ENCODE measurements at places on chromosomes 3 and 15. TPM values are rescaled to one million over a fixed set of nuclear protein-coding genes. Genes with fewer than 3 reads are reported as not detected.

Gene CGNL1
- 58.0 TPM for total RNA-seq

DNA sequence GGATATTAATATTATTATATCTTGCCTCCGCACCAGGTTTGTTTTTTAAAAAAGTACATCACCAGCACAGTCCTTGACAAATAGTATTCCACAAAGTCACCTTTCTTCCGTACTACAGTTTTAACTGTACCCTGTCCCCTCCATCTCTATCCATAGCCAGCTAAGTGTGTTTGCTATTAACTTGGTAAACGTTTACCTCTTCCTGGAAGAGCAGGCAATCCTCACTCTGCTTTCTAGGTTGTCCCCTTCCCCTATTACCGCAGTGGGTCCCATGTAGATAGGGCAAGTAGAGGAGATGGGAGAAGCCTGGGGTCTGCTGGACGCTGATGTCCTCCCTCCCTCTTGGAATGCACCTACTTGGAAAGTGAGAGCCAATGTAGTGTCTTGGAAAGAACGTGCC is 83.9 kb upstream of the ETV5 start:
- no peak for DNase-seq

DNA sequence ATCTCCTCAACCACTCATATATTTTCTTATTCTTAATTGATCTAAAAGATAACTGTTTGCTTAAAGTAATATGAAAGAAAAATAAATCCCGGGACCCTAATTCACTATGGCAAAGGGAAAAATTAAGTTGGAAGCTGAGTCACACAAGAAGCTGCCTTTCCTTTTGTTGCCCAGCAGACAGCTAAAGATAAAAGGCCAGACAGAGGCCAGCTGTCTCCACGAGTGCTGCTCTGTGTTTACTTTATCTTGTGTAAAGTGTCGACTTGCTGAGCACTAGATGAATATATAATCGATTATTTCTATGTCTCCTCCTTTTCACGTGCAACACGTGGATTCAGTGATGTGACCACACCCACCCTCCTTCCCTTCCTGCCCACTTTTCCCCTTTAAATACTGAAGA is 52.8 kb upstream of the NSMCE3 start:
- no peak for DNase-seq

Gene IQCF5
- not detected for total RNA-seq

- DNase-seq: no peak
Observed at GRCh38 chr3:72862314-72863090, 14.3 kb upstream of the SHQ1 start.

DNA sequence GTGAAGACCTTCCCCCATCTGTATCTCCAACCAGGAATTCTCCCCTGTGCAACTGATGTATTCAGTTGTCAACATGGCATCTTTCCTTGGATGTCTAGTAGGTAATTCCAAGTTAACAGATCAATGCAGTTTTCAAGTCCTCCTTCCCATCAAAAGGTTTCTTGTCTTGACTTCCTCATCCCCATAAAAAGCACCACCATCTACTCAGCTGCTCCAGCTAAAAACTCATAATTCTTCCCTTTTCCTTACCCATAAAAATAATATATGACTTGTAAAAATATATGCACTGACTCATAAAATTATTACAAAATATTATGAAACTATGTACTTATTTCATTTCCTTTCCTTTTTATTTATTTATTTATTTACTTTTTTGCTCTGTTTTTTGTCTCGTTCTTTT is 5.0 kb upstream of the CAND2 start:
- no peak for DNase-seq

DNA sequence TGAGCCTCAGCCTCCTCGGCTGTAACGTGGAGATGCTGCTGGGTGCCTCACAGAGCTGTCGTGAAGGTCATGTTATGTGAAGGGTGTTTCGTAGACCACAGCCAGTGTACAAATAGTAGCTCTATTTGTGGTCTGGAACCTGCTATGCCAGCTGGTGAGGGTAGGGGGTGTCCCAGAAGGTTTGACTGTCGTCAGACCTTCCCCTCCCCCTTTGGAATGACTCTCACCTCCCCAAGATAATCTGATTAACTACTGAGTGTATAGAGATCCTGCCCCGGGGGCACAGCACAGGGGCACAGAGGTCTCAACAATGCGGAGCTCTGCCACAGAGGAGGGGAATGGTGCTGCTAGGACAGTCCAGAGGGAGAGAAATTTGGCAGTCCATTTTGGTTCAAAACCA is 20.5 kb downstream of the FGD5 start:
- peak; percentile 55 for DNase-seq

Gene CXCR6
- not detected for total RNA-seq

Gene TIMP4
- total RNA-seq: 16.1 TPM

- no peak for DNase-seq
Observed at GRCh38 chr3:157091083-157091833, 68.7 kb downstream of the CCNL1 start.

DNA sequence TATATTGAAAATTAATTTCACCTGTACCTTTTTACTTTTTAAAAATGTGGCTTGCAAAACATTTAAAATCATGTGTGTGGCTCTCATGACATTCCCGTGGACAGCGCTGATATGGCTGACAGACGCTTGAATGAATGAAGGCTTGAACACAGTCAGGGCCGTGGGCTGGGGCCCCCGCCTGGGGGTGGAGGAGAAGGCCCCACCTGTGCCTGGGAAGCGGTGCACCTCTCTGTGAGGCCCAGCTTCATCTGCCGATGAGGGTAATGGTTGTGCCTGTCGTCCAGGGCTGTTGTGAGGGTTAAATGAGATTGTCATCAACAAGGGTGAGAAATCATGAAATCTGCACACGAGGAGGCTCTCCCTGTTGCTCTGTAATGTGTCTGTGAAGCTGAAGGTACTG is 85.9 kb upstream of the PRR23E start:
- DNase-seq: no peak

GRCh38 chr15:99442252-99442897 is 123.4 kb upstream of the MEF2A start:
- DNase-seq: no peak

Gene IL16
- total RNA-seq: not detected

GRCh38 chr3:58336135-58336882 is 3.6 kb downstream of the PXK start:
- DNase-seq: no peak

DNA sequence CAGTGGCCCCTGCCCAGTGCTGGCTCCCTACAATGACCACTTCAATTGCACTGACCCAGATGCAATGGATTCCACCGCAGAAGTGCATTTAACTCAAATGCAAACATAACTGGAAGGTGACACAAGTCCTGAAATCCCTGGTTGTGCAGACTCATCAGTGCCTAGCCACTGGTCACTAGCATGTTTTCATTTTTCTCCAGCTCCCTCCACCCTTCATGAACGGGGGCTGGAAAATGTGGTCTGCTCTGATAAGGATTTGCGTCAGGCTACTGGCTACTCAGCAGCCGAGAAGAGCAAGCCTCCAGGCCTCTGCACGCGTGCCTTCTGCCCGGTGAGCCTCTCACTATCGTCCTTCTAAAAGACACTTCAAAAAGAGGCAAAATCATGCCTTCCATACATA is 27.4 kb upstream of the FURIN start:
- no peak for DNase-seq

Gene RYR3
- total RNA-seq: 1.2 TPM

DNA sequence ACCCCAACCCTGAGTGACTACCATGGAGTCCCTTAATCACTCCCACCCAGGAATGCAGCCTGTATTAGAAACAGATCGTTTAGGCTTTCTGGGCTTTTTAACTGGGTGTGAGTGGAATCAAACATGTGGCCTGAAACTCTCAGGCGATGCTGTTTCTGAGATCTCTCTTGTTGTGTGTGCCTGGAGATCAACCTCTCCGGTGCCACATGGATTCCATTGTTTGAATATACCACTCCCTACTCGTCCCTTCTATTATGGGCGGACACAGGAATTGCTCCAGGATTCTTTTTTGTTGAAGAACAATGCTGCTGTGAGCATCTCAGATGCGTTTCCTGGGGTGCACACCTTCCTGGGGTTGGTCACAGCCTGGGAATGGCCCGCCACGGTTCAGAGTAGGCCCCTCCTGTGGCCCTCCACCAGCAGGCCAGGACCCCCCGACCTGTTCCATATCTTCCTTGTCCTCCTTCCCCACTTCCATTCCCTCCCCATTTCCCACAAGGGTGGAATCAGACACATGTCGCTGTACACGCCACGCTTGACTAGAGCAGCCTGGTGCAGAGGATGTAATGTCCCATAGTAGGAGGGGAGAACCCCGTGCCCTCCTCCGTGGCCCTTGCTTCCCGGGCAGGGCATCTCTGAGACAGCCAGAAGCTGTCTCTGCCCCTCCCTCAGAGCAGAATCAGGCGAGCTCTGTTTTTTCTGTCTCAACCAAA is 36.4 kb upstream of the PRR23E start:
- no peak for DNase-seq

Gene PLCH1
- 24.4 TPM for total RNA-seq

DNA sequence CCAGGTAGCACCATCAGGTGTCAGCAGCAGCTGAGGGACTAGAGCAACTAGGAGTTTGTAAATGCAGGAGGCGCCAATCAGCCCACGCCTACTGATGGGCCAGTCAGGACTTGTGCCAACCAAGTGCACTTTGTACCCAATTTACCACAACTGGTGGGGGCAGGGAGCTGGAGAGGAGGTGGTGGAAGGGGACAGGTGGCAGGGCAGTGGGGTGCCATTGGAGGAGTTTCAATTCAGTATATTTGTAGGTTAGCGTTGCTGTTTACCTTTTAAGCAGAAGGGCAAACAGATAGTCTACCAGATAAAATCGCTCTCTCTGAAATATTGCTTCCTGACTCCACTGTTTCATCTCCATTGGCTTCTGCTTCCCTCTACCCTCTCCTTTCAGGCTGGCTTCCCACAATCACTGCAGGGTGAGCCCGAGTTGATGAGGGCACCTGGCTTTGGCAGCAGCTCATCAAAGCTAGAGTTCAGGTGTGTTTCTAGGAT is 75.7 kb downstream of the TRIM69 start:
- DNase-seq: no peak

DNA sequence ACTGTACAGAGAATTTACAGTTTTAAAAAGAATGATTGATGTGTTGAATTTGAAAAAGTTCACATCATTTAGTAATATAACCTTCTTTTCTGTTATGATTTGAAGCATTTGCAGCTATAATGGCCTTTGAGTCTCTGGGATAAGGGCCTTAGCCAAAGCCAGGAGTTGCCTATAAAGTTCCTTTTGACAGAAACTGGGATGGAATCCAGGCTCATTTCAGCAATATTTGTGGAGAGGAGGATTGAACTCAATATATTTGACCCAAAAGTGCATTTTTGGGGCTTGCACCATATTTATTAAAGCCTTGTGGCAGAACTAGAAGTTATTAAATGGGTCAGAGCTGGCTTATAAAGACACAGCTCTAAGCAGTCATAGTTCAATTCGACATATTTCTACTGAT is 348.7 kb upstream of the EPHA3 start:
- DNase-seq: no peak

Data from GM23338 (cell line).